Germinal center (tissue), 1 donor: ENCODE measurements at places on chromosomes 11 and 22.

DNA sequence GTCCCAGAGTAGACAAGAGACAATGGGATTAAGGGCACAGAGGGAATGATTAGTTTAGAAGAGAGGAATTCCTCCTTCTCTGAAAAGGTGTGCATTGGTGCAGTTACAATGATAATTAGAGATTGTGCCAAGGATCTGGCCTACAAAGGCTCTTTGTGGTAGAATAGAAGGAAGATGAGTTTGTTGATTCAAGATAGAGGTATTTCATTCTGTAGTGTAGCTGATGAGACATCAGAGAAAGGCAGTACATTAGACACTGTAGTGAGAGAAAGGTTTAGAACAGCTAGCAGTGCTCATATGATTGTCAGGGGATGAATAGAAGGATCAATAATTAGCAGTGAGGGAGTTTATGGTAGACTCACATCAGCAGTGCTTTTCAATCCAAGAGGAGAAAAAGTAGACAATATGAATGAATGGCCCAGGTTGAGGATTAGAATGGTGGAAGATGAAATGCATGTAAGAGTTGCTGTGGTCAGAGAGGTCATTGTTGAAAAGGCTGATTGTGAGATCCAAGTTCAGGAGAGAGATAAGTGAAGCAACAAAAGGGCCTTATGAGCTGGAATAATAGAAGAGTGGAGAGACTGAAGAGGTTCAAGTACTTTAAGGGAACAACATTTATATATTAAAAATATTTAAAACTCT lies 28.9 kb downstream of the SIK2 start:
- DNase-seq: no peak

- no peak for DNase-seq
Measured at GRCh38 chr22:37101311-37102066, 8.0 kb downstream of the TMPRSS6 start.

DNA sequence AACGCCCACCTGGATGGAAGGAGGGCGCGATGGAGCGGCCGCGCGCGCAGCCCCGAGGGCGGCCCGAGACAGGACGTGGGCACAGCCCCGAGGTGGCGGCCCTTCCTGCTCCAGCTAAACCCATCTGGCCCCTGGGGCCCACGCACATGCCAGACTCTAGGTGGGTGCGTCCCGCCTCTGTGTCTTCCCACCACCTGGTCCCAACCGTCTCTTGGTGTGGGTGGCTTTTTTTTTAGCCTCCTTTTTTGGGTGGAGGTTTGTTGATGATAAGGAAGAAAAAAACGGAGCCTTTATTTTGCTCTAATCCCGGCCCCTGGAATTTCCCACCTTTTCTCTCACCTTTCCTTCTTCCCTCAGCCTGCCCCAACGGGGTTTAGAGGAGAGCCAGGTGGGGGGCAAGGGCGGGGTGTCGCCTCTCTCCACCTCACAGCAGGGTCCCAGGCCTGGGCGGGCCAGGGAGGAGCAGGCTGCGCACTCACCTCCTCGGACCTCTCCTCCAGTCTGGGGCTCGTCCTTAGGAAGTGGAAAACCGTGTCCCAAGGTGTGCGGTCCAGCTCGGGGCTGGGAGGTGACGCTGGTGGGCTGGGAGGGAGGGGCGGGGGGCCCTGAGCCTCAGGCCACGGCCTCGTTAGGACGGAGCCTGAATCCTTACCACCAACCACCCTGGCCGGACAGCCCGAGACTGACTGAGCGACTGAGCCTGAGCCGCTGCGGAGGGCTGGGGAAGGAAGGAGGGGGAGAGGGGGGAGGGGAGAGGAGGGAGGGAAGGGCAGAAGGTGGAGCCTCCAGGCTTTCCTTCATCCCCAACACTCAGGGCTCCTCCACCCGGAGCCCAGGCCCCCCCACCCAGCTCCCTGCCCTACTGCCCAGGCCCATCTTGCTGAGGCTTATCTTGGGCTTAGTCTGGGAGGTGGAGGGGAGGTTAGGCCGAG lies at the start of gene SOX10:
SOX10 (minus strand) TSS at position 696 of the 932 bp plus-strand sequence. CDS start 771 bp downstream, outside the sequence.
- no peak for DNase-seq

DNA sequence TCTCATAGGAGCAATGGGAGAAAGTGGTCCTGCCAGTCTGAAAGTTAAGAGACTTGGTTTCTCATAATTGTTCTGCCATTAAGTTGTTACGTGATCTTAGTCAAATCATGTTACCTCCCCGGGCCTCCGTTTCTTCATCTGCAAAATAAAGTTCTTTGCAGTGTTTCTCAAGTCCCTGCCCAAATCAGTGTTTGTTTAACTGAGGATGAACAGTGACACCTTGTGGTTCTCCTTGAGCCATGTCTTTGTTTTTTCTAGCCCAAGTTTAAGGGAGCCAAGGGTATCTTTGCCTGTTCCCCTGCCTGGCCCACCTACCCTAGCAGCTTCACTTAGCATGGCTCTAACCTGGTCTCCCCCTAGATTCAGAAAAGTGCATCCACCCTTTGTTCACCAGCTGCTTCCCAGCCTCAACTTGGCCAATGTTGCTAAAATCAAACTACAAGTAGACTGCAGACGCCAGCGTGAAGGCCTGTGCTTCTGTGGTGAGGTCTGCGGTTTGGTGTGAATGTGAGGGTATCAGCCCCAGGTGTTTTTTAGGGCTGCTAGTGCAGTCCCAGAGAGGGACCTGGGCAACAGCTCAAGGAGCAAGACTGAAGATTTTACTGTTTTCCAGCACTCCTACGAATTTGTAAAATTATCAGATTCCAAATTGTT lies 35.5 kb downstream of the FZD4 start:
- peak; percentile 10 for DNase-seq

DNA sequence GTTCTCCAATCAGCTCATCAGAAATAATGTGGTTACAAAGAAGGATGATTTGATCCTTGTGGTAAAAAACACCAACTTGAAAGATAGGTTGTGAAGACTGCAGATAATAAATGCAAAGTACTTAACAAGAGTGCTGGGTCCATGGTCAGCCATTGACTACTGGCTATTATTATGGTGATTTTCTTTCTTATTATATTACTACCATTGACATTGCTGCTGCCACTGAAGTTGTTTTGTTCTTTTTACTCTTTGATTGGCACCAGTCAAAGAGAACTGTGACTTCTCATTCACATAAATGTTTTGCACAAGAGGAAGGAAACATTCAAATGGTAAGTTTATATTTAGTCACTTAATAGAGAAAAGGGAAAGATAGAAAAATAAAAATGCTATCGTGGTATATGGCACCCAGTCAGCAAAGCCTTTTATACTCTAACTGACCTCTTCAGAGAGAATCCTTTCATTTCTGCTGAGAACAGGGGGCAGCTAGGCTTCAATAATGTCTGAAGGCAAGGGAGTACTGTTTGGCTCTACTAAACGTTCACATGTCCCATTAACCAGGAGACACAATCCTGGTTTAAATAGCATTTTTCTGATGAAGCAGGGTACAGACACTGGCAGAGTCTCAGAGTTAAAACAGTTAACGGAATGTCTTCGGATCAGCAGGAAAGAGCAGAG lies 64.8 kb downstream of the LRRC4C start:
- DNase-seq: no peak

DNA sequence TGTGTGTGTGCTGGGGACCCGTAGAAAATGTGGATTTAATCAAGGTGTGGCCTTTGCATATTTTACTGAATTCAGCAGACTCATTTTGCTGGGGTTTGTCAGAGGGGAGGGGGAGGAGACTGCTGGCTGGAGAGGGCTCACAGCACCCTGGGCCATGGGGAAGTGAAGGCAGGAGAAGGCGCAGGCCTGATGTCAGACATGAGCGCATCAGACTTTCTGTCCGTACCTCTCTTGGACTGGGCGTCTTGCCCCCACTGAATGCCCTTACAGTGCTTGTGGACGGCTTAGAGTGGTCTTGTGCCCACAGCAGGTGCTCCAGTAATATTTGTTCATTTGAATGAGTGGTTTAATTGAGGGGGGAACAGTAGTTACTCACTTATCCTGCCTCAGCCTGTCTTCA lies 75.2 kb downstream of the TEAD1 start:
- no peak for DNase-seq

DNA sequence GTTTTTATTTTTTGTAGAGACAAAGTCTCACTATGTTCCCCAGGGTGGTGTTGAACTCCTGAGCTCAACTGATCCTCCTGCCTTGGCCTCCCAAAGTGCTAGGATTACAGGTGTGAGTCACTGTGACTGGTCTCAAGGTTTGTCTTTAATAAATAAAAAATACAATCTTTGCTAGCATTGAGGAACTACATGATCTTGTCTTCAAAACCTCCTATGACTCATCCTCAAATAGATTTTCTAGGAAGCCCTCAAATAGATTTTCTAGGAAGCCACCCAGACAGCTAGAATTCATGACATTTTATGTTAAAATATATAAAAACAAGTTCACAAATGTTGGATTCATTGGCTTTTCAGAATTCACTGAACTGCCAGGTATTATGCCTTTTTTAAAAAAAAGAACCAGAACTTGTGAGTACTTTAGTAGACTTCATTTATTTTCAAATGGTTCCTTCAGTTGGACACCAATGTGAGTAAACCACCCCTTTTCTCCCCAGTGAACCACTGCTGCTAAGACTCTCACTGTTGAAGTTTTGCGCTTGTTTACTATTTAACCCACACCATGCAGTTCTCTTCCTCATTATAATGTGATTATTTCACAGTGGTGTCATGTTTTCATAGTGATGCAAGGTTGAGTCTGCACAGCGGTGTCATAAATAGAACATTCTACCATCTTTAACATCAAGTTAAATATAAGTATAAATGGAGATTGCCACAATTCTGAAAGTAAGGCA lies 303.9 kb downstream of the CASP12 start:
- DNase-seq: no peak

DNA sequence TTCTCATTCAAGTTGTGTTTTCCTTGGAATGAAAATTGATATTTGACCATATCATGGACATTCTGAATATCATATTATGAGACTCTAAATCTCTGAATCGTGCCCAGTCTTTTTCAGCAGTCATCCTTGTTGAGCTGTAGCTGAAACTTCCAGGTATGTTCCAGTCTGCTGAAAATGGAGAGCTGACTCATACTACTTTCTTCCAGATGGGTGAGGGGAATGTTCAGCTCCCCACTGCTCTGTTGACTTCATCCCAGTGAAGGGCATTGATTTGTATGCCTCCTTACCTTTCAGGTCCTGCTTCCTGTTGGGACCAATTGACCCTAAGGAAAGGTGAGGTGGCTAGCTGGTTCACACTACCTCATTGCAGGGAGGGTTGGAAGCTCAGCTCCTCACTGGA lies 3.5 kb downstream of the OR5P2 start:
- DNase-seq: no peak

GRCh38 chr11:87466223-87466622 lies 428.5 kb downstream of the TMEM135 start:
- no peak for DNase-seq

DNA sequence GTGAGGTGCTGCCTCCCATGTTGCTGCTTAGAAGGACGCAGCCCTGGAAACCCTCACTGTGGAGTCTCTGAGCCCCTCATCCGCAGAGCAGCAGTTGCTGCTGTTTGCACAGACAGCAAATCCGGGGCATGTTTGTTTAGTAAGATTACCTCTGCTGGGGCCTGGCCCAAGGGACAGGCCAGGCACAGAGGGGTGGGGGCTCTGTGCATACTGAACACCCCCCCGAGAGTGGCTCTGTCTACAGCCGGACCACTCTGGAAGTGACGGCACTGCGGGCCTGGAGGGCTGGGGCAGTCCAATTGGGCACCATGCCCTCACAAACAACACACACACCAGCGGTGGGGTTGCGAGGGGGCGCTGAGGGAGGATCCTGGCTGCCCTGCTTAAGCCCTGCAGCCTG lies 22.9 kb upstream of the CCDC188 start:
- no peak for DNase-seq

GRCh38 chr11:60772666-60773065 lies 12.5 kb upstream of the MS4A10 start:
- no peak for DNase-seq

DNA sequence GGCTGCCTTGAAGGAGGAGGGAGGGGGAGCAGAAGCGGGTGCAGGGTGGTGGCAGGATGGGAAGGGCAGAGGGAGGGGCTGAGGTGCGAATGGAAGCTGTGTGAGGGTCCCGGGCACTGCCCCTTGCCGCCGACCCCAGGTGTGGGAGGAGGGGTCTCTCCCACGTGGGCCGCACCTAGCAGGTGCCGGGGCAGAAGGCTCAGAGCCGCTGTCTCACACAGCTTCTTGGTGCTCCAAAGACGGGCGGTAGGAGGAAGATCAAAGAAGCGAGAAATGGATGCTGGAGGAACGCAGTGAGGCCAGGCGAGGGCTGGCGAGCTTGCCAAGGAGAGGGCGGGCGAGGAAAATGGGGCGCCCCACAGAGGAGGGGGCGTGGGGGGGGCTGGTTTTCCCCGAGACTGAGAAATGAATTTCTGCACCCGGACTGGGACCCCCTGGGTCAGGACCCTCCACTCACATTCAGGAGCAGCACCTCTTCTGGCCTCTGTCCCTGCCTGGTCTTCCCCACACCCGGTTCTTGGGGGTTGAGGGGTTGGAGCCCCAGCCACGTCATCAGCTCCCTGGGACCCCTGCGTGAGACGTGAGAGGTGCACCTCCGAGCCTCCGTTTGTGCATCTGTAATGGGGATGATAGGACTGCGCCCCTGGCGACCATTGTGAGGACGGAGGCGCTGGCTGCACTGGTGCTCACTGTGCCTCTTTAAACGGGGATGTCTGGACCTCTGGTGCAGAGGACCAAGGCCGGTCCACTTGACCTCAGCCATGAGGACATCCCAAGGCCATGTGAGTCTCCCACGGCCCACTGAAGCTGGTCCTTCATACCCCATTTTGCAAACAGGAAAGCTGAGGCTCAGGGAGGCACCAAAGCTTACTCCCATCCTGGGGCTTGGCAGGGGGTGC lies 16.8 kb downstream of the LSP1 start:
- DNase-seq: no peak

DNA sequence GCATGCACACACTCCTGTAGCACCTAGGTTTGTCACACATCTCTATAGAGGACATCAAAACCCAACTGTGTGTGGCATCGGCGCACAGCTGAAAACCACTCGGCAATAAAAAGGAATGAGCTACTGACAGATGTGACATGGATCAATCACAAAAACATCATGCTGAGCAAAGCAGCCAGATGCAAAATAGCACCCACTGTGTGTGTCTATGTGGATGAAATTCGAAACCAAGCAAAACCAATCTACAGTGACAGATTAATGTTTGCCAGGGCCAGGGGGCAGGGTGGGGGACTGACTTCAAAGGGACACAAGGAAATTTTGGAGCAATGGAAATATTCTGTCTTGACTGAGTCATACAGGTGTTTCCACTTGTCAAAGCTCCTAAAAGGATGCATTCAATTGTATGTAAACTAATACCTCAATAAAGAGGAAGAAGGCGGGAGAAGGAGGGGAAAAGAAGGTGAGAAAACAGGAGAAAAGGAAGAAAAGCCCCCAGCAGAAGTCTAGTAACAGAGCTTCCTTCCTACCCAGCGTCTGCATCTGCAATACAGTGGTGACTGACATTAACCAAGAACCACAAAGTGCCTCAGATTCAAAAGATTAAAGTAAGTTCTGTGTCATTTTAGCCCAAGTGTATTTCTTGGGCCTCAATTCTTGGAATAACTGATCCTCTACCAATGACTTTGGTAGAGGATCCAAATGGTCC lies 49.8 kb downstream of the PACSIN2 start:
- peak; percentile 12 for DNase-seq

GRCh38 chr11:15336021-15336420 lies 221.3 kb downstream of the INSC start:
- DNase-seq: no peak
